Glomerular endothelial cell (primary cell): ENCODE measurements at places on chromosomes 13 and 19. TPM values are rescaled to one million over a fixed set of nuclear protein-coding genes. Genes with fewer than 3 reads are reported as not detected.

DNA sequence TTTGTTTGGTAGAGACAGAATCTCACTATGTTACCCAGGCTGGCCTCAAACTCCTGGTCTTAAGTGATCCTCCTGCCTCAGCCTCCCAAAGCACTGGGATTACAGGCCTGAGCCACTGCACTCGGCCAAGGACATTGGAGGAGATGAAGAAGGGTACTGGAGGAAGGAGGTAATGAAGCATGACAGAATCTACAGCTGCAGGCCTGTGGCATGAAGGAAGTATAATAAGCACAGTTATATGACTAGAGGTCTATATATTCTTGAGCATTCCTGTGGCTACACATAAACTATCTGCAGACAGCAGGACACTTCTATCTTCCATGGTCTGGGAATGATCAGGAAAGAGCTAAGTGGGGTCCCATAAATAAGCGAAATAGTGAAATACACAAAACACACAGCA is 18.2 kb downstream of the ZNF565 start:
- DNase-seq: no peak

- no peak for DNase-seq
These were observed 765.2 kb upstream of the GPC6 start for GRCh38 chr13:92461402-92461801.

- no peak for DNase-seq
These were observed 4.4 kb upstream of the CHAMP1 start for GRCh38 chr13:114309806-114310410.

DNA sequence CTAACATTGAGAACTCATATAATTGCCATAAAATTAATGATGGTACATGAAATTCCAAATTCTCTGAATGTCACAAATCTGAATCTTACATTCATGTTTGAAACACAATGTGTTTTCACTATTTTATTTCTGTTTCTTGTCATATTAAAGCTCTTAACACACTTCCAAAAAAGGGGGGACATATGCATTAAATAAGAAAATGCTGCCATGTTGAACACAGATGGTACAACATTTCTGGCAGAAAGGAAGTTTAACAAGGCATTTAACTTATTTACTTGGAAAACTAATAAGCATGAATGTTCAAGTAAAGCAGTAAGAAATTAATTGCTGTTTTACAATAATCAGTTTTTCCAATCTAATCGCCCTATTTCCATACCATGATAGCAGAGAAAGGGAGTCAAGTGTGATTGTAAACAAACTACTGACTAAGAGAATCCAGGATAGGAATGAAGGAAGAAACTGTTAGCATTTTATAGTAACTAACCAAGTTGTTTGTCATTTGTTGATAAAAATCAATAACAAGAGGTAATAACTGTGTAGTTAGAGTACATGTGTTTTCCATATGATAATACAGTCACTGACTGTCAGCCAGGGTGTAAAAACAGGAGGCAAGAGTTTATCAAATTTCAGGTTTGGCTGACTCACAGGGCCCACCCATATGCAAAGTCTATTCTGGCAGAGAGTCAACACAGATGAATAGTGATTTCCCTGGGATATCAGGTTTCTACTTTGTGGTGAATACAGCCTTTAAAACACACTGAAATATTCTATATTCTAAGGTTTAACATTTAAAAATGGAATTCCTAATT is 5.7 kb upstream of the FOXO1 start:
- DNase-seq: no peak

- no peak for DNase-seq
These were observed 207.2 kb downstream of the SPRY2 start for GRCh38 chr13:80133631-80134261.

EBI3 gene
- total RNA-seq: 9.0 and 14.2 TPM in 2 replicates

FAAP24 gene
- total RNA-seq: 1.6 and 1.9 TPM in 2 replicates

DNA sequence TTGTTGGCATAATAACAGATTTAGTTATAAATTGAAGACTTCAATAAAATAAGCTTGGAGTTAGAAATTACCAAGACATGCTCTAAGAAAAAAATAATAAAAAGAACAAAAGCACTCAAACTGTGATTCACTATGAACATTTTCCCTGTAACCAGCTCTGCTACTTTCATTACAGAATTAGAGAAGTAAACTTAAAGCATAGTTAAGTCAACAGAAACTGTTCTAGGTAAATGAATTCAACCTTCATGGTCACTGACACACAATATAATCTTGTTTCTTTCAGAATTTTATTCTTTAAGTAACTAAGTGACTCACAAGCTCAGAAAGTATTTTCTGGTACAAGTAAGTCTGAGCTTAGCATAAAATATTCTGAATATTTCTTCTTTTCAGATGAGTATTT is 136.3 kb downstream of the KLF5 start:
- DNase-seq: no peak

- DNase-seq: no peak
These were observed 12.6 kb upstream of the NFIX start for GRCh38 chr19:12982648-12983047.

DNA sequence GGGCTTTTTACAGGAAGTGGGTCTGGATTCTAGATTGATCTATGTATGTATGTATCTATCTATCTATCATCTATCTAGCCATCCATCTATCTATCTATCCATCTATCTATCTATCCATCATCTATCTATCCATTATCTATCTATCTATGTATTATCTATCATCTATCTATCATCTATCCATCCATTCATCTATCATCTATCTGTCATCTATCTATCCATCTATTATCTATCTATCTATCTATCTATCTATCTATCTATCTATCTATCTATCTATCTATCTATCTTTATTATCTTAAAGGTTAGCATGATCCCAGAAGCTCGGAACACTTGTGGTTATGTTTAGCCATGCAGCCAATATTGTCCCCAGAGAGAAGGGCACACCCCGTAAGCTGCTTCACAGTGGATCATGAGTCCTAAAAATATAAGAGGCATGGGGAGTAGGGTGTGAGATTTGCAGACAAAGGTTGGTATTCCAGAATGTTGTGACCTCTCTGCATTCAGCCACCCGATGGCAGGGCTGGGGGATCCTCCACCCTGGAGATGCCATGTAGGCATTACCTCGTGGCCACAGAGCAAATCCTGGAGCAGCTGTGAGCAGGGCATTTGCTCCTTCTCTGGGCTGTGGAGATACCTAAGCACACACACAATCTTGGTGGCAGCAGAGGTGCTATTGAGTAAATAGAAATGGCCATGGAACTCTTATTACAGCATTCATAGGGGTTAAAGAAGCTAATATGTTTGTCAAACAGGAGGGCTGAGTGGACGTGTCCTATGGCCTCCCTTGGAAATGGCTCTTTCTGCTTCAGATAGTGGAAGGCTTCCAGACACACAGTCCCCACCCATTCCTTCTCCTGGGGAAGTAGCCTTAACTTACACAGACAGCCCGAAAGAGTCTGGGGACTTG is 310.0 kb upstream of the TSHZ3 start:
- DNase-seq: no peak

GRCh38 chr13:80802946-80803345 is 462.0 kb upstream of the SPRY2 start:
- no peak for DNase-seq

CFAP97D2 gene
- not detected in 2 replicates for total RNA-seq

PRR22 gene
- 0.29 and 0.76 TPM in 2 replicates for total RNA-seq

GRCh38 chr19:4064496-4065260 is 2.0 kb downstream of the ZBTB7A start:
- DNase-seq: no peak

ZNF763 gene
- 2.3 and 6.7 TPM in 2 replicates for total RNA-seq

- no peak for DNase-seq
These were observed 13.1 kb upstream of the MZF1 start for GRCh38 chr19:58586133-58586765.

- no peak for DNase-seq
These were observed 3.7 kb downstream of the FUZ start for GRCh38 chr19:49809160-49809940.

- DNase-seq: no peak
These were observed 15.5 kb downstream of the SIX5 start for GRCh38 chr19:45753548-45753947.

ZNF45 gene
- 8.0 and 10.2 TPM in 2 replicates for total RNA-seq

DNAAF3 gene
- 1.6 and 1.7 TPM in 2 replicates for total RNA-seq

DNA sequence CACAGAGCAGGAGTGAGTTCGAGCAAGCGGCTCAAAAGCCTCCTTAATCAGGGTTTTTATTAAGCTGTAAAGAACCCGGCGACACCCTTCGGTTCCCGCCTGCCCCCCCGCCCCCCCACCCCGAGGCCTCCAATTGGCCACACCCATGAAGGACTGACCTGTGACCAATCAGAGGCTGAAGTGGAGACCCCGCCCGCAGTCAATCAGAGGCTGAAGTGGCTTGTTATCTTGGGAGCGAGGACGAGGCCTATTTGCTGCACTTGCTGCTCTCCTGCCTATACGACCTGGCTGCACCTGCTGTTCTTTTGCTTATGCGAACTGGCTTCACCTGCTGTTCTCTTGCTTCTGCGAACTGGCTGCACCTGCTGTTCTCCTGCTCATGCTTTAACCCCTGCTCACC is 844.9 kb downstream of the OLFM4 start:
- DNase-seq: no peak

DNA sequence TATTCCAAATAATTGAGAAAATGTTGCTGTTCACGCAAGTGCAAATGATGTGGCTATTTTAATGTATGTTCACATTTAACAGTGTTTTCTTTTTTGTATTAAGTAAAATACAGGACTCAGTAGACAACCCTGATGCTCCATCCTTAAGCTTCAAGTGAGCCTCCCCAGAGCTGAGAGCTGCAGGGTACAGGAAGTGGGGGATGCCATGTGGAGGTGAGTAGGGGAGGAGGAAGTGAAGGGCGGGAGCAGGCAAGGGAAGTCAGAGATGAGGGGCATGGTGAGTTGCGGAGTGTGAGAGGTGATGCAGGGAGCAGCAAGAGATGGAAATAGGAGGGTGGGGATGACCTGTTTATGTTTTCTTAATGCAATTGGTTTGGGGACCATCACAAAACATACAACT is 711.0 kb downstream of the UQCRFS1 start:
- DNase-seq: no peak

DNA sequence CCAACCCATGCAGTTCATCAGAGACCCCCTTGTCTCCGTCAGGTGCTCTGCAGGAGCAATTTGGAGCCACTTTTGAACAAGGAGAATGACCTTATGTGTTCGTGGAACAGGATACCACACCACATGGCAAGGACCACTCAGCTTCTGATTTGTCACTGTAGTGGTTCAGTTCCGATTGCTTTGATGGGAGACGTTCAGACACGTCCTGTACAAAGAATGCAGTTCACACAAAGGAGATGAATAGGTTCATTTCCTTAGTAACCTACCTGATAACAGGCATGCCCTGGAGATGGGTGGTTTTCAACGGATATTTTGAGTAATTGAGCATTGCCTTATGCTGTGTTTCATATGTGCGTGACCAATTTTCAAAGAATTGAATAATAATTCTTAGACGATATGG is 17.2 kb downstream of the FGF9 start:
- no peak for DNase-seq

- DNase-seq: no peak
These were observed 19.8 kb downstream of the TMEM272 start for GRCh38 chr13:51825165-51825592.

- DNase-seq: peak; percentile 54
These were observed 159.6 kb upstream of the ATXN8OS start for GRCh38 chr13:69948016-69948415.

DNA sequence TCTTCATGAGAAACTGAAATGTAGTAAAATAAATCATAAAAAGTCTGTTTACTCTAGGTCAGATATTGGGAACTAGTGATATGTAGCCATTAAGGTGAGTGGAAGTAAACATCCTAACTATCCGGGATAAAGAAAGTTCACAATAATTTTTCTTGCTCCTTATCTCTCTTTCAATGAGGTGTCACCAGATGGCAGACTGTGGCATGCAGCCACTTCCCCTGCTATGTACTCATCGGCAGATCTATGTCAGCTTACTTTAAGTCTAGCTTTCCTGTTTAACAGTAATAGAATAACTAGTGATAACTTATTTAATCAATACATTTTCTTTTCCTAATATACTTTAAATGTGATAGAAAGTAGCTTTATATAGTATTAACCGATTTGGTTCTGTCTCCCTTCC is 181.9 kb downstream of the NDFIP2 start:
- no peak for DNase-seq

ZNF90 gene
- 0.87 and 1.8 TPM in 2 replicates for total RNA-seq

DNA sequence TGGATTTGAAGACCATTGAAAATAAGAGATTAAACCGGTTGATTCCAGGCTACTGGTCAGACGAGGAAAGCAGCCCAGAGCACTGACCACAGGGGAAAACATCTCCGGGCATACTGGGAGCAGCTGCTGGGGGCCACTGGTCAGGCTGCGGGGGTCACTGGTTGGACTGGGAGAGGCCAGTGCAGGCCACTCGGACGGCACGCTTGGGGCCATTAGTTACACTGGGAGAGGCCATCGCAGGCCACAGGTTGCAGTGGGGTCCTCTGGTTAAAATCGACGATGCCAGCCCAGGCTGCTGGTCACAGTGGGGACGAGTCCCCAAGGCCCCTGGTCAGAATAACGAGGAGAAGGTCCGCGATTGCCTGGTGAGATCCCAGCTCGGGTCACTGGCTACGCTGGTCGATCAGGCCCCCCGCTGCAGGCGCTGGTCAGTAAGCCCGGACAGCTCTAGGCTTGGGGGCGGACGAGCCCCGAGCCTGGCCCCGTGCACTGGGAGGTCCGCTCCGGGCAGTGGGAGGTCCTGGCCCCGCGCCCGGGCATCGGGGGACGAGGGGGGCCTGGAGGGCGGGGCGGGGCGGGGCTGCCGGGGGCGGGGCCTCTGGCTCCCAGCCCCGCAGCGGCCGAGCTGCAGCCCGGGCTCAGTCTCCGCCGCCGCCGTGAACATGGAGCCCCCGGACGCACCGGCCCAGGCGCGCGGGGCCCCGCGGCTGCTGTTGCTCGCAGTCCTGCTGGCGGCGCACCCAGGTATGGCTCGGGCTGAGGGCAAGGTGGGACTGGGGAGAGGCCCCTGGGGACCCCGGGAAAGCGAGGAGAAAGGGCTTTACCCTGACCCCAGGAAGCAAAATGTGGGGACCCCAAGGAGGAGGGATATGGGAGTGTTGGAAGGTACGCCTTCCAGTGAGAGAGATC is at the start of gene BCAM:
BCAM (plus strand) TSS at position 641 of the 909 bp plus-strand sequence; CDS start at position 663, 22 bp downstream.
- DNase-seq: no peak

- DNase-seq: no peak
These were observed 19.6 kb downstream of the SIGLEC5 start for GRCh38 chr19:51610576-51610975.

WDR62 gene
- 2.3 and 4.8 TPM in 2 replicates for total RNA-seq

GRCh38 chr13:81760316-81760715 is 1419.4 kb upstream of the SPRY2 start:
- no peak for DNase-seq

GRCh38 chr13:98847780-98848179 is 95.3 kb upstream of the SLC15A1 start:
- DNase-seq: no peak
